ENCODE measurements at places on chromosomes 4 and X.

- DNase-seq, result no peak
Measured at GRCh38 chr4:8725071-8725841, 132.7 kb downstream of the CPZ start.

DNA sequence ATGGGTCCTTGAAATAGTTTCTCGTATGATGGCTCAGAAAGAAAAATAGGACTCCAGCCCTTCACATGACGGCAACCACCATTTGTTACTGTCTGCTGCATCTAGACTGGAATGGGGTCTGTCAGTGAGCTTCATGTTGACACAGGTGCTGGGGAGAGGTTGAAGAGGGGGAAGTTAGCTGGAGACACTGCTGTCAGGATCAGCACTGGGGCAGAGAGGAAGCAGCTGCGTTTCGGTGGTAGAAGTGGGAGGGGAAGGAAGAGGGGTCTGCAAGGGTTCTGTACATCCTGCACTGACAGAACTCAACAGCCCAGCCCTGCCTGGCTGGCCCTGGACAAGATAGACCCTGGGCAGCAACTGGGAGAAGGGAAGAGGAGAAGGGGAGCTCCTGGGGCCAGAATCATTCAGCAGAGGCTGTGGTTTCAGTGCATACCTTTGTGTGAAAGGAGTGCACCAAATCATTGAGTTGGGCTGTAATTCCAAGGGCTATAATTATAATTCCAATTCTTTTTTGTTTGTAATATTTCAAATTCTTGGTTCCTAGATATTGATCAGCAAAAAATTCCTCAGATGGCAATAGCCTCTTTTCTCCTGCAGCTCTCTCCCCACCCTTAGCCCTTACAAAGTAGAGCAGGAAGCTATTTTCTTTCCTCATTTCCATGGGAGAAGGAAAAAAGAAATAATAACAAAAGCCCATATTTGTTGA lies 119.4 kb upstream of the C1GALT1C1 start:
- no peak for DNase-seq

DNA sequence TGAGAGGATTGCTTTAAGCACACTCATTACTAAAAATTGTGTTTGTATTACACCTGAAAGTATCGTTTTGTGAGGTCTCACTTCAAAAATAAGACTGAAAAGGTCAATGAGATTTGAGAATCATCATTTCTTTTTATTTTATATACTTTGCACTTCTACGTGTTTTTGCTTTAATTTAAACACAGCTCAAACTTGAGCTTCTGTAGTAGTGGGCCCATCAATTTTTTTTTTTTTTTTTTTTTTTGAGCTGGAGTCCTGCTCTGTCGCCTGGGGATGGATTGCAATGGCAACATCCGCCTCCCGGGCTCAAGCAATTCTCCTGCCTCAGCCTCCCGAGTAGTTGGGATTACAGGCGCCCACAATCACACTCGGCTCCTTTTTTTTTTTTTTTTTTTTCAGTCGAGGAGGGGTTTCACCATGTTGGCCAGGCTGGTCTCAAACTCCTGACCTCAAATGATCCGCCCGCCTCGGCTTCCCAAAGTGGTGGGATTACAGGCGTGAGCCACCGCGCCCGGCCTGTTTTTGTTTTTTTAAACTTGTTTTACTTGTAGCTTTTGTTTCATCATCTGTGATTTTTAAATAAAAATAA lies 1.5 kb downstream of the GSTCD start:
- DNase-seq, result no peak

- no peak for DNase-seq
Measured at GRCh38 chrX:19909761-19910160, 22.4 kb upstream of the SH3KBP1 start.

- no peak for DNase-seq
Measured at GRCh38 chr4:48336146-48336870, 5.0 kb upstream of the SLAIN2 start.

- no peak for DNase-seq
Measured at GRCh38 chr4:22264261-22264660, 251.6 kb downstream of the ADGRA3 start.

- DNase-seq, result no peak
Measured at GRCh38 chr4:136590440-136590839, 941.9 kb downstream of the PCDH18 start.

- DNase-seq, result no peak
Measured at GRCh38 chrX:69036674-69037573, 128.3 kb downstream of the PJA1 start.

- DNase-seq, result no peak
Measured at GRCh38 chrX:9396930-9397329, 67.9 kb upstream of the TBL1X start.

- DNase-seq, result no peak
Measured at GRCh38 chr4:40243386-40243948, 46.6 kb downstream of the RHOH start.

GRCh38 chrX:138127314-138127713 lies 561.4 kb downstream of the ZIC3 start:
- DNase-seq, result no peak

- DNase-seq, result no peak
Measured at GRCh38 chr4:139666735-139667281, 1.2 kb downstream of the MGST2 start.

GRCh38 chr4:175017751-175018150 lies 99.6 kb downstream of the ADAM29 start:
- no peak for DNase-seq

DNA sequence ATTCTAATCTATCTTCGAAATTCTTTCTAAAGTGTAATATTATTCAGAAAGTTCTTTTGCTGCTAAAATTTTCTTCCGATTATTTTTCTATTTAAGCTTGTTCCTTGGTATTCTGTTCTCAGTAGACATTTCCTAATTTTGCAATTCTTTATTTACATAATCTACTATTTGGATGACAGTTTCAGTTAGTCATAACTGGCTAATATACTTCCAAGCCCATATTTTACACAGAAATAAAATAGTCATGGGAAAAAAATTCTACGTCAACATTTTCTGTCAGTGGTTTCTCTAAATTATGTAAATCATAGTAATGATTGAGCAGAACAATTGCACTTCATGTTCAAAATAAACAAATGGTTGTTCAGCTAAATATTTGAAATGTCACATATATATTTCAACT lies 178.0 kb upstream of the ANKRD50 start:
- DNase-seq, result no peak

DNA sequence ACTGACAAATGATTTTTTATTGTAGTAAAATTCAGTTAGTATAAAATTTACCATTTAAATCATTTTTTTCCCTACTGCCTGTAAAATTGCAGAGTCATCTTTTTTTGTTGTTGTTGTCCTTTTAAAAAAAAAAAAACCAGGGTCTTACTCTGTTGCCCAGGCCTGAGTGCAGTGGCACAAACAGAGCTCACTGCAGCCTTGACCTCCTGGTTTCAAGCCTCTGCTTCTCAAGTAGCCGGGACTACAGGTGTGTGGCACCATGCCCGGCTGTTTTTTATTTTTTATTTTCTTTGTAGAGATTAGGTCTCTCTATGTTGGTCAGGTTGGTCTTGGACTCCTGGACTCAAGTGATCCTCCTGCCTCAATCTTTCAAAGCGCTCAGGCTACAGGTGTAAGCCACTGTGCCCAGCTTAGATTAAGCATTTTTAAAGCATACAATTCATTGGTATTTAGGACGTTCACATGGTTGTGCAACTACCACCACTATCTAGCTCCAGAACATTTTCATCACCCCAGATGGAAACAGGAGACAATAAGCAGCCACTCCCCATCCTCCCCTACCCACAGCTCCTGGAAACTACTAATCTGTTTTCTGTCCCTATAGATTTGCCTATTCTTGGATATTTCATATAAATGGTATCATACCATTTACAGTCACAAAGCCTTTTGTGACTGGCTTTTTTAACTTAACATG lies 59.7 kb upstream of the PGRMC2 start:
- no peak for DNase-seq

GRCh38 chr4:173682609-173683008 lies 152.6 kb upstream of the HAND2 start:
- DNase-seq, result no peak

- no peak for DNase-seq
Measured at GRCh38 chrX:40694802-40695201, 40.5 kb downstream of the MED14 start.

DNA sequence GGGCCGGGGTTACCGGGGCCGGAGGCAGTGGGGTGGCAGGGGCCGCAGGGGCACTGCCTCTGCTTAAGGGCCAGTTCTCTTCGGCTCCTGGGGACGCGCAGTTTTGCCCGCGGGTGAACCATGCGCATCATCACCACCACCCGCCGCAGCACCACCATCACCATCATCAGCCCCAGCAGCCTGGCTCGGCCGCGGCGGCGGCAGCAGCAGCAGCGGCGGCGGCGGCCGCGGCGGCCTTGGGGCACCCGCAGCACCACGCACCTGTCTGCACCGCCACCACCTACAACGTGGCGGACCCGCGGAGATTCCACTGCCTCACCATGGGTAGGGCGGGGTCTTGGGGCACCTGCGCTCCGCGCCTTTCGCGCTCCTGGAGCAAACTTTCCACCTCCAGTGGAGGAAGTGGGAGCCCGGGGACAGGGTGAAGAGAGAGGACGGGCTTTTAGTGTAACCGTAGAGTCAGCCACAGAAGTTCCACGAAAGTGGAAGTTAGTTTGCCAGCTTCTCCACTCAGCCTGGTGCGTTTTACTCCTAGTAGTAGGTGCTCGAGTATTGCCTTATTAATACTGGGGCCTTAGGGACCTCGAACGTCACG lies 729 bp downstream of the GSX2 start:
- DNase-seq, result no peak

- DNase-seq, result no peak
Measured at GRCh38 chr4:74539044-74539790, 94.3 kb downstream of the AREG start.

GRCh38 chr4:6362243-6362885 lies 92.7 kb downstream of the WFS1 start:
- DNase-seq, result no peak

- no peak for DNase-seq
Measured at GRCh38 chr4:119646347-119647071, 17.9 kb upstream of the PDE5A start.

DNA sequence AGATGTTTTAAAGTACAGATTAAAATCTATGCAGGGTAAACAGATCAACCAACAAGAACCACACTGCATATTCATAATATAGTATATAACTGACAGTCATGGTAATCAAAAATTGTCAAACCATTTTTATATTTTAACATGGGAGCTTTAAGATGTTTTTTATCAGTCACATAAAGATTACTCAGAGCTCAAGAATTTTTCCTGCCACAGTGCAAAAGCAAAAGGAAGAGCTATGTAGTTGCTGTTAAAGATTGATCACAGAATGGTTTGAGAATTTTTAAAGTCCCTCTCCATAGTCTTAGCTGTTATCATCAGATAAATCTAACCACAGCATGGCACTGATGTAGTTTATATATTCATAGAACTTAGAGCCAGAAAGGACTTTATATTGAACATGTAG lies 8.5 kb downstream of the RAB9B start:
- DNase-seq, result no peak

DNA sequence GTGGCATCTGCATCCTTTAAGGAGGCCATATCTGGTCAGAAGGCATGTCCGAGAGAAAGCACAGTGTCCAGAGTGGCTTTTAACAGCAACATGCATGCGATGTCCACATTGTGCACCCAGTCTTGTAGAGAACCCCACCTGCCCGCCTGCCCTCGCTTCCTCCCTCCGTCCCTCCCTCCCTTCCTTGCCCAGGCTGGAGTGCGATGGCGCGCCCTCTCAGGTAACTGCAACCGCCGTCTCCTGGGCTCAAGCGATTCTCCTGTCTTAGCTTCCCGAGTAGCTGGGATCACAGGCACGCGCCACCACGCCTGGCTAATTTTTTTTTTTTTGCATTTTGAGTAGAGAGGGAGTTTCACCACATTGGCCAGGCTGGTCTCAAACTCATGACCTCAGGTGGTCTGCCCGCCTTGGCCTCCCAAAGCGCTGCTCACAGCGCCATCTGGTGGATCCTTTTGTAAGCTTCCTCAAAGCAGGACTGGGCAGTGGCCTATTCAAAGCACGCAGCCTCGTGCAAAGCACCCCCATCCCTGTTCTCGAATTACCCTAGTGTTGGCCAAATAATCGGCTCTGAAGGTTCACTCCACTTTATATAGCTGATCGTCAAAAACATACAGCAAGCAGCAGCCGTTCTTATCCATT lies 15.0 kb downstream of the BRCC3 start:
- DNase-seq, result no peak

DNA sequence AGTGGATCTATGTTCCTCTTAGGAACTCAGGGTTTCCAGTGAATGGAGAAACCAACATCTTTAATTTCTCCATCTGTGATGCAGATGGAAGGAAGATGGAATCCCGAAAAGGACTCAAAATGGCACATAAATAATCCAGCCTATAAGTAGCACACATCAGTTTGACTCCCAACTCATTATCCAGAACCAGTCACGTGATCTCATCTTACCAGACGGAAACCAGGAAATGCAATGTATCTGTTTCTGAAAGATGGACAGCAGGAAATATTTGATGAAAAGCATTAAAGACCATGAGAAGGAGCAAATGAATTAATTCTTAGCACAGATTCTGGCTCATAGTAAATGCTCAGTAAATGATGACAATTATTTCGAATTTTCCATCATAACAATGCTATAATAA lies 443.1 kb upstream of the FMR1 start:
- no peak for DNase-seq

- DNase-seq, result no peak
Measured at GRCh38 chr4:184402740-184403383, 71.5 kb downstream of the IRF2 start.

DNA sequence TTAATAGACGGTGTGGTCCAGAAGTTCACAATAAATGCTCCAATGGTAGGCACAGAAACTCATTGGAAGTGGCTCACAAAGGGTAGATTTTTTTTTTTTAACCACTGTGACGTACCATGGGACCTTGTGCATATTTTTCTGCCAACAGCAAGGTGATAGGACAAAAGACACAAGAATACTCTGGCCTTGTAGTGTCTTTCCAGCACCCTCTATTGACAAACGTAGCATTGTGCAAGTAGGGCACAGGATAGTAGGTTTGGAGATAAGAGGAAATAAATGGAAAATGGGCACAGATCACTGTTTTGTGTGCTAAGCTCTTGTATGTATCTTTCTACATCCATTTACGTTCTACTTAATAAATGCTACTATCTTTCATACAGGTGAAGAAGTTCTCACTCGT lies 2054.9 kb downstream of the PCDH7 start:
- DNase-seq, result no peak

- no peak for DNase-seq
Measured at GRCh38 chr4:35250761-35251160, 993.6 kb downstream of the ARAP2 start.

DNA sequence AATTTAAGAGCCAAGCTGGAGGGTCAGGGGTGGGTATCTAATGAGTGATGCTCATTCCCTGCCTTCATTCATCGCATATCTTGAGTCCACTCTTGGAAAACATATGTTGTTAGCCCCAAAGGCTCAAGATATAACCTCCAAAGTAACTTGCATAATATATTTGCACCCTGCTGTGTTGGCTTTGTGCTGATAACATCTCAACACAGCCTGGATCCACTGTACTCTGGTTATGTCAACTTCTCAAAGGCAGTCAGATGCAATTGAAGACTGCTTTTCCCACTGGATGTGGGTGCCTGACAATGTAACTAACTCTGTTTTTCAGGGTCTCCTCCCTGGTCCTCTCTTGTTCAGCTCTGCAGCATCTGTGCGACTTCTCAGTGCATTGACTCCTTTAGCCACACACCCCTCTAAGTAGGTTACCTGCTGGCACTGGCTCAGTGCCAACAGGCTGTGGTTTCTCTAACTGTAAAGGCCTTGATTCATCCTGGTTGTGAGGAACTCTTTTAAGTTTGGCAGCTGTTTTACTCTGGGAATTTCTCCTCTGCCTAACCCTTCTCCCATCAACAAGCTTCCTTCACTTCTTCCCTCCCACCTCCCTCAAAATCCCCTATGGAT lies 28.1 kb downstream of the SLC16A2 start:
- no peak for DNase-seq
